SJSA1 (cell line): ENCODE measurements at places on chromosomes 1 and 21. TPM values are rescaled to one million over a fixed set of nuclear protein-coding genes. Genes with fewer than 3 reads are reported as not detected.
A peak's percentile ranks its signal among the peaks of the same experiment; 100 is the strongest.

DNA sequence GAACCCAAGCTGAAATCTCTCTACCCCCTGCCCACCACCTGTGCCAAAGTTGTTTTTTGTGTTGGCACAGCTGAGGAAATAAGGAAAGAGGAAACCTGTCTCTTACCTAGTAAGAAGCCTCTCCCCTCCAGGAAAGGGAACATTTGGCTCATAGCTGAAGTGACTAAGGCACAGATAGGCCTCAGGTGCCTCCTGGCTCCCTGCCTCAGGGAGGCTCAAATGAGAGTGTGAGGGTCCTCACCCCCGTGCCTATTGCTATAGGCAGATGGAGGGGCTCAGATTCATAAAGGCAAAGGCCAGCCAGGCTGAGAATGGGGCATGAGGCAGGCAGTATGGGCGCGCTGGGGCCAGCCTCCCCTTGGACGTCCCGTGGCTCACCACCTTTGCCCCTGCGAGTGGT lies 7.4 kb downstream of the SLC30A2 start:
- DNase-seq = no peak

FAM163A gene
- total RNA-seq = not detected in 2 replicates

DNA sequence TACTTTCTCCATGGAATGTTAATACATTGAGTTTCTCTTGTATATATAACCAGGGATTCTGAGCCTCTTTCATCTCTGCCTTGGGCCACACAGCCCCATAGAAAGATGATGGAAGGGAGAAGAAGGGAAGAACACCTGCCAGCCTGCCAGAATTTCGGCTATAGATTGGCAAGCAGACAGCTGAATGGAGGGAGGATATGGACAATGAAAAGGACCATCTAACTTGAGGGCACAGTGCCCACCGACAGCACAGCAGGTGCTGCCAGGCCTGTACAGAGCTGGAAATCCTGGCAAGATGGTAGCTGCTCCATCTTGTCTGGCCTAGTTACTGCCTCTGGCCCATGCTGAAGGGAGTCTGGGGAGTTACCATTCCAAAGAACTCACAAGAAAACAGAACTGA lies 244.3 kb downstream of the FGGY start:
- DNase-seq = no peak

DNA sequence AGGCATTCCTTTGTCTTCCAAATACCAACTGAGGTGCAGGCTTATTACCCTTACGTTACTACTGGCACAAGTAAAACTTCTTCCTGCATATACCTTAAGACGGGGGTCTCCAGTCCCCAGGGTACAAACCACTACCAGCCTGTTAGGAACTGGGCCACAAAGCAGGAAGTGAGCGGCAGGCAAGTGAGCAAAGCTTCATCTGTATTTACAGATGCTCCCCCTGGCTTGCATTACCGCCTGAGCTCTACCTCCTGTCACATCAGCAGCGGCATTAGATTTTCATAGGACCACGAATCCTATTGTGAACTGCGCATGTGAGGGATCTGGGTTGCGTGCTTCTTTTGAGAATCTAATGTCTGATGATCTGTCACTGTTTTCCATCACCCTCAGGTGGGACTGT lies 113.1 kb downstream of the SLC45A1 start:
- DNase-seq = no peak

- DNase-seq = no peak
These were observed 344.0 kb downstream of the ST6GALNAC3 start for GRCh38 chr1:76418531-76418930.

- peak; percentile 52 for DNase-seq
These were observed 5.1 kb downstream of the HSPB7 start for GRCh38 chr1:16012590-16013219.

PLA2G2D gene
- not detected in 2 replicates for total RNA-seq

FGR gene
- total RNA-seq = not detected in 2 replicates

ANGPTL7 gene
- not detected in 2 replicates for total RNA-seq
